ENCODE measurements at places on chromosomes 16 and 17.

DNA sequence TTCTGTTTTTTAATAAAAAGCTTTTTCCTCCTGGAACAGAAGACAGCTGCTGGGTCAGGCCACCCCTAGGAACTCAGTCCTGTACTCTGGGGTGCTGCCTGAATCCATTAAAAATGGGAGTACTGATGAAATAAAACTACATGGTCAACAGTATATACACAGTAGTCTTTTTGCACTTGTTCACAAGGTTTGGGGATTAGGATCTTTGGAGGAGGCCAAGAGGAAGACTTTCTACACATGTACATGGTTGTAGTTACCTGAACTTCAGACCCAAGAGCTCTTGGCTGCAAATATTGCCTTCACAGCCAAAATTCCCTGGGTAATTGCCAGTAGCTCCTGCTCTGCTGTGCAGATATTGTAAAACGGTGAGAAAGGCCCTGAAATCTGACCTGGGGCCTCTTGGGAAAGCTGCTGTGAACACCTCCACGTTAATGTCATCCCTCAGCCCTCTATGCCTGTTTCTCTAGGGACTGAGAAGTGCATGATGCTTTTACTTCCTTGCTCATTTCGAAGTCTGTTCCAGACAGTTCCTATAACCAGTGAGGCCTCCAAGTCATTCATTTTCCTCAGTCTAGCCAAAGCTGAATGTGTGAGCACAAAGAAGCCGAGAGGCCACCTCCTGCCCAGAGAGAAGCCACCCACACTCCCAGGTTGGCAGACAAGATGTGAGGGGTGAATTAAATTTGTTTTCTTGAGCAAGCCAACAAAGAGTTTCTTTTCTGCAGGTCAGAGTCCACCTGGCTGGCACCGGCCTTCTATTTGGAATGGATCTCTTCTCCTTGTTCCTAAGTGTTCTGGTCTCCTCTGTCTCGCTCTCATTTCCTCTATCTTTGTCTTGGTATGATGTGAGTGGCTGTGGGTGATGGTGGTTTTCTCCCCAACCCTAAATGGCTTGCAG is 15.9 kb downstream of the ANKRD40 start:
- no peak for DNase-seq

DNA sequence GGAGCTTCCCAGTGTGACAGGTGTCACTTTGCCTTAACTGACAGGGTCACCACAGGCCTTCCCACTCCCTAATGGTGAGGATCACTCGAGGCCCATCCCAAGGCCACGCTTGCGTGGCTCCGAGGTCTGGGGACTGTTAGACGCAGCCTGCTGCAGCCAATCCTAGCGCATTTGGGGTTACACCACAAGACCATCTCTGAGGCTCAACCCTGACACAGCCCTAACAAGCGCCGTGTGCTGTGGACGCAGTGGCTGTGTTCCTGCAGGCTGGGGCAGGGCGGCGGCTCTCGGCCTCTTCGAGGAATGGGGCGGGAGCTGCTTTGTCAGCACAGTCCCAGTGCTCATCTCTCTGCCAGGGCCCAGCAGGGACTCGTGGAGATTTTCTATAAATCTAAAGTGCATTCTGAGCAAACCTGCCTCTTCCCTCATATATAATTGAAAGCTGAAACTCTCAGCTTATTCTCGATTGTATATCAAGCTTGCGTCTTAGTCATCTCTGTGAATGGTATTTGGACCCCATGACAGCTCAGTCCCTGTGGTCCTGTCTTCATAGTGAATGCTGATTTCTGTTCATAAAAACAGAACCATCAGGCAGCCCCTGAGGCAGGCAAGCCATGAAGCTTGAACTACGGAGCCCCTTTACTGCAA is 65.8 kb upstream of the CHMP6 start:
- no peak for DNase-seq

DNA sequence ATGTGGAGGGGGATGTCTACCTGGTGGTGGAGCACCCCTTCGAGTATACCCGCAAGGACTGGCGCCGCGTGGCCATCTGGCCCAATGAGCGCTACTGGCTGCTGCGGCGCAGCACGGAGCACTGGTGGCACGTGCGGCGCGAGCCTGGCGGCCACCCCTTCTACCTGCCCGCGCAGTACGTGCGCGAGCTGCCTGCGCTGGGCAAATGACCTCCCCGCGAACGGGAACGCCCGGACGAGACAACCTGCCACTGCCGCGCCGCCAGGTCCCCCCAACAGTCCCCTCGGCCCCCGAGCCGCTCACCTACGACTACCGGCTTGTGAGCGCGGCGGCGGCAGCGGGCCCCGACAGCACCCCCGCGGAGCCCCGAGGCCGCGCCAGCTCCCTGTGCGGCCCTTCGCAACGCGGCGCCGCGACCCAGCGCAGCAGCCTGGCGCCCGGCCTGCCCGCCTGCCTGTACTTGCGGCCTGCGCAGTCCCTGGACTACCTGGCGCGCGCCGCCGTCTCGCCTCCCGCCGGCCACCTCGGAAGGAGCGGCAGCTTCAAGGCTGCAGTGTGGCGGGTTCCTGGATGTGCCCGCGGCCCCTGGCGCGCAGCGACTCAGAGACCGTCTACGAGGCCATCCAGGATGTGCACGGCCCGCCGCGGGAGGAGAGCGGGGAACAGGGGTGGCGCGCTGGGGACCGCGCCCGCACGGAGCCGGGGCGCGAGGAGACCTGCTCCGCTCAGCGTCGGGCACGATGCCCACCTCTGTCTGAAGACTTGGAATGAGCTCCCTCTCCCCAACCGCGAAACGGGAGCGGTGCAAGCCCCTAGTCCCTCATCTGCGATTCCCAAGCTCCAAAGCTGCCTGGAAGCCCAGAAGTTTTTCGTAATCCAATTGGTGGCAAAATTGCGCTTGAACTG is 48.7 kb upstream of the AMZ2 start:
- no peak for DNase-seq

DNA sequence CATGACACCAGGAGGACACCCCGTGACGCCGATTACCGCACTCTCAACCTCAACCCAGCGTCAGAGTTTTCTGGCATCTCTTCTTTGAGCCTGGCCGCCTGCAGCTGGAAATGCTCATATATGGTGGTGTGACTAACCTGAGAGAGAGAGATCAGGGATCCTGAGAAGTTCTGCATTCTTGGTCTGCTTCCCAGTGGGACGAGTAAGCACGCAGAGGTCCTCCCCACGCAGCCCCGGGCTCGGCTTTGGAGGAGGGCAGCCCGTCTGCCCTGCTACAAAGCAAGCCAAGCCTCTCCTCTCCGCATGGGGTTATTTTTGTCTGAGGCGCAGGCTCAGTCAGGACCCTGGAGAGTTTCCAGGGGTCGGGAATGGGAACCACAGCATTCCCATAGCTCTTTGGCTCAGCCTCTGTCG is 16.5 kb downstream of the CRISPLD2 start:
- DNase-seq, result no peak

DNA sequence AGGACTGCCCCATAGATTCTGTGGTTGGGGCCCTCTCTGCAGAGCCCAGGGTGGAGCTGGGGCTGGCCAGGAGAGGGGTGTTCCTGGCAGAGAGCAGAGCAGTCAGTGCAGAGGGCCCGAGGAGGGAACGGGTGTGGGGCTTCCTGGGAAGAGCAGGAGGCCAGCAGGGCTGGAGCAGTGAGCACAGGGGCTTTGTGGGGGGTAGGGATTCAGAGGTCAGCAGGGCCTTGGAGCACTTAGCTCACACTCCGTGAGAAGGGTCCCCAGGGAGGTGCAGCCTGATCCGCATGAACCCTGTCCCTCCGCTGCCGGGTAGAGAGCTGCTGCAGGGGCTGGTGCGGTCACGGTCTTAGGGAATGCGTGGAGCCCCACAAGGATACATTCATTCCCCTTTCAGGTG is 113.0 kb upstream of the CIBAR2 start:
- no peak for DNase-seq

DNA sequence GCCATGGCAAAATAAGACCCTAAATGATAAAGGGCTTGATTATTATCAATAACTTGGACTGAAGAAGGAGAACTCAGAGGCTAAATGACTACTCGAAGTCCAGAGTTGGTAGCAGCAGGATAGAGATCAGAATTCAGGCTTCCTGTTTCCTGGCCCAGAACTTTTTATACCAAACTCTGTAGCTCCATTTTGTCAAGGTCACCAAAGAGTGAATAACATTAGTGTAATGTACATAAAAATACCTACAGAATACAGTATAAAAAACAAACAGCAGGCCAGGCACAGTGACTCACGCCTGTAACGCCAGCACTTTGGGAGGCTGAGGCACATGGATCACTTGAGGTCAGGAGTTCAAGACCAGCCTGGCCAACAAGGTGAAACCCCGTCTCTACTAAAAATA is 79.0 kb downstream of the ARHGAP17 start:
- no peak for DNase-seq

- DNase-seq, result no peak
Observed at GRCh38 chr16:12398029-12398682, 405.5 kb downstream of the CPPED1 start.

DNA sequence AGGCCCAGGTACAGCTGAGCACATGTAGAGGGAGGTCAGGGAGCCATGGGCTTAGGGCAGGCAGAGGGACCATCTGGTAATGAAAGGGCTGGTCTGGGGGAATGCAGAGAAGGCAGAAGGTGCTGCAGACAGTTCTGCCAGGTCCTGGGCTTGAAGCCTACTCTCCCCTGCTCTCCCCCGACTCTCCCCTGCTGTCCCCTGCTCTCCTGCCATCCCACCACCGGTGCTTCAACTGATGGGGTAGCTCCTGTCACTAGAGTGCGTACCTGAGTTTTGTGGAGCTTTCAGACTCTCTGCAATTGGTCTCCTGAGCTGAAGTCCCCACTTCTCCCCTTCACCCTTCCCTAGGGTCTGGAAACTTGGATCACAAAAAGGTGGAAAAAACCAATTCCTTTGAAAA is 37.3 kb upstream of the PHOSPHO1 start:
- DNase-seq, result no peak

GRCh38 chr16:6725634-6726331 is 606.9 kb upstream of the RBFOX1 start:
- DNase-seq, result peak; percentile 17

DNA sequence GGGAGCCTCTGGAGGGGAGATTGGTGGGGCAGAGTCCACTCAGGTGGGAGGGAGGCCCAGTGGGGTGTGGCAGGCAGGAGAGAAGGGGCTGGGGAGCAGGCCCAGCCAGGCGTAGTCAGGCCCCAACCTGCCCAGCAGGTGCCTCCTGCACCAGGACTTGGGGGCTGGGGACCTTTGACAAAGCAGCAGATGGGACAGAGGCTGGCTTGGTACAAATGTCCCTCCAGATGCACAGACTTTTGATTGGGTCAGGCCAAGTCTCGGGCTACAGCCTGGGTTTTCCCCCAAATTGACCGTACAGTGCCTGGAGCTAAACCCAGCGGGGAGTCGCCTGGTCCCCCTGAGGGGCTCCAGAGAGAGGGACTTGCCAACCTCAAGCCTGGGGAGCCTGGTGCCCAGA is 411 bp downstream of the GGT6 start:
- DNase-seq, result no peak

- DNase-seq, result no peak
Observed at GRCh38 chr16:48810803-48811453, 200.9 kb upstream of the N4BP1 start.

DNA sequence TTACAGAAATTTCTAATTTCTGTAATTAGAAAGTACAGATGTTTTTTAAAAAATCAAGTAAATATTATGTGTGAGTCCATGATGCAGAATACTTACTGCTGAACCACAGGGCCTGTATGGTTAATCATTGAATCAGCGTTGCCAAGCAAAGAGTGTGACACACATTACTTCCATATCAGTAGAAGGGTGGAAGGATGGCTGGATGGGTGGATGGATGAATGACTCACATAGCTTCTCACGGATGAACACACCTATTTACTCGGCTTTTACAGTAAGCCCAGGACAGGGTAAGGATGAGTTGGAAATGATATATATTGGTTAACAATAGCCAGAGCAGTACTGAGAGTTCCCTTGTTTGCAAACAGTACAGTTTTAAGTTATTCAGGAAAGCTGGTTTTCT is 495.9 kb upstream of the RBFOX1 start:
- no peak for DNase-seq

DNA sequence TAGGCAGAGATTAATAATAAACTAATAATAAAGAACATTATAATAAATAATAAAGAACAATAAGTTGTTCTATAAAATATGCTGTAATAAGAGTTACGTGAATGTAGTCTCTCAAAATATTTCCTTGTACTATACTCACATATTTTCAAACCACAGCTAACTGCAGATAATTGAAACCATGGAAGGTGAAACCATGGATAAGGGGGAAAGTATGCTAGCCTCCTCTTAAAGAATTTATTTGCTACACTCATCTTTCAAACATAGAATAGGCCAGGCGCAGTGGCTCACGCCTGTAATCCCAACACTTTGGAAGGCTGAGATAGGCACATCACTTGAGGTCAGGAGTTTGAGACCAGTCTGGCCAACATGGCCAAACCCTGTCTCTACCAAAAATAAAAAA is 18.5 kb downstream of the CYTH1 start:
- DNase-seq, result no peak

DNA sequence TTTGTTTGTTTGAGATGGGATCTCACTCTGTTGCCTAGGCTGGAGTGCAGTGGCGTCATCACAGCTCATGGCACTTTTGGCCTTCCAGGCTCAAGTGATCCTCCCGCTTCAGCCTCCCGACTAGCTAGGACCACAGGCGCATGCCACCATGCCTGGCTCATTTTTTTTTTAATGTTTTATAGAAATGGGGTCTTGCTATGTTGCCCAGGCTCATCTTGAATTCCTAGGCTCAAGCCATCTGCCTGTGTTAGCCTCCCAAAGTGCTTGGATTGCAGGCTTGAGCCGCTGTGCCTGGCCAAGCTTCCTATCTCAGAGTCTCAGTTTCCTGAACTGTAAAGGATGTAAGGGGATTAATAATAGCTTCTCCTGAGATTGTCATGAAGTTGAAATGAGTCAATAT is 8.0 kb downstream of the SBK1 start:
- no peak for DNase-seq

DNA sequence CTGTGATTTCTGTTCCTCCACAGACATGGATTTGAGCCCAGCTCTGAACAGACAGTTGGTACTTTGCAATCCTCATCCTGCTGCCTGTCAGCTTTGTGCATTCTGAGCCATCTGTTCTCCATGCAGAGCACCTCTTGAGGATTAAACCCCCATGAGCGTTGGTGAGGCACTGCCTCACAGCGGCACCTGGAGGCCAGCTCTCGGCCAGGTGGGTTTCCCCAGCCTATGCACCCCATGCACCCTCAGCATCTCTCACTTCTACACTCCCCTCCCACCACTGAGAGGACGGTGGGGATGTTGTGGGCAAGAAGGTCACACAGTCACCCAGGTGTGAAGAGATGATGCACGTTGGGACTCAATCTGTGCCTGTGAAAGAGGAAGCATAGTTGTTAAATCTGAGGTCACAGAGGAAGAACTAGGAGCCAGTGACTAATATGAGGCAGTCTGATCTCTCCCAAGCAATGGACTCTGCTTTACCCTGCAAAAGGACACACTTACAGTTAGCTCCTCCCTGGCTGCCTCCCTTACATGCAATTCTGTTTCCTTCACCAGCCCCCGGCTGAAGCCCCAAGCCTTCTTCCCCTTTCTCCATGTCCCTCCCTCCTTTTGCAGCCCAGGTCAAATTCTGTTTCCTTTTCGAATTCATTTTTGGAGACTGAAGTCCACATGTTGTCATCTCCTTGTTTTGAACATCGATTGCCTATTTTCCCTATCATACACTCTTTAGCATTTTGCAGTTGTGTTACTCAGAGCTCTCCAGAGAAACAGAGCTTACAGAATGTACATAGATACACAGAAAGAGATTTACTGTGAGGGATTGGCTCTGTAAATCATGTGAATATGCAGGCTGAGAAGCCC is 58.5 kb downstream of the HS3ST3B1 start:
- no peak for DNase-seq

- DNase-seq, result no peak
Observed at GRCh38 chr17:82234211-82235055, 5.6 kb downstream of the SLC16A3 start.

- DNase-seq, result no peak
Observed at GRCh38 chr17:65518256-65518655, 43.2 kb downstream of the AXIN2 start.
